NCI-H1694 treated with DMSO at 0.1 percent for 48 hours (cell line): ENCODE measurements at places on chromosomes 6 and 20.

DNA sequence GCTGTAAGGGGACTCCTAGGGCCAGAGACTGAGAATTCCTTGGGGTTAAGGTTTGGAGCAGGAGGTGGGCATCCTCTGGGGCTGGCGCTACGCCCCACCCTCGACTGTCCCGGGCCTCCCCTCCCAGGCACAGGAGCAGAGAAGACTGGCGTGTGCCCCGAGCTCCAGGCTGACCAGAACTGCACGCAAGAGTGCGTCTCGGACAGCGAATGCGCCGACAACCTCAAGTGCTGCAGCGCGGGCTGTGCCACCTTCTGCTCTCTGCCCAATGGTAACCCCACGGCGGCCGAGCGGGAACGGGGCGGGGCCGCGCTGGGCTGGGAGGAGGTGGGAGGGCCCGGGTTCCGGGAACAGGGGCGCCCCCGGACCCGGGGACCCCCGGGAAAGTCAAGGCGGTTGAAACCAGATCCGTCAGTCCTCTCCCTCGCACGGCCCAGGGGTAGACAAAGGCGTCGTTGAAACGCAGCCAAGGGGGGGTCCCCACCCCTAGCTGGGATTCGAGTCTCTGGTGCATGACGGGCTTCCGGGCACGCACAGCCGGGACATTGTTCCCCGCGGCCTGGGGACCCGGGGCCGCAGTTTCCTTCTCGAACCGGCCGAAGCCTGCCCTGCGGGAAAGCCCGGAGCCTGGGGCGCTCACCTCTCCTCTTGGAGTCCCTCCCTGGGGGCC is 844 bp downstream of the WFDC2 start:
- DNase-seq, result no peak

DNA sequence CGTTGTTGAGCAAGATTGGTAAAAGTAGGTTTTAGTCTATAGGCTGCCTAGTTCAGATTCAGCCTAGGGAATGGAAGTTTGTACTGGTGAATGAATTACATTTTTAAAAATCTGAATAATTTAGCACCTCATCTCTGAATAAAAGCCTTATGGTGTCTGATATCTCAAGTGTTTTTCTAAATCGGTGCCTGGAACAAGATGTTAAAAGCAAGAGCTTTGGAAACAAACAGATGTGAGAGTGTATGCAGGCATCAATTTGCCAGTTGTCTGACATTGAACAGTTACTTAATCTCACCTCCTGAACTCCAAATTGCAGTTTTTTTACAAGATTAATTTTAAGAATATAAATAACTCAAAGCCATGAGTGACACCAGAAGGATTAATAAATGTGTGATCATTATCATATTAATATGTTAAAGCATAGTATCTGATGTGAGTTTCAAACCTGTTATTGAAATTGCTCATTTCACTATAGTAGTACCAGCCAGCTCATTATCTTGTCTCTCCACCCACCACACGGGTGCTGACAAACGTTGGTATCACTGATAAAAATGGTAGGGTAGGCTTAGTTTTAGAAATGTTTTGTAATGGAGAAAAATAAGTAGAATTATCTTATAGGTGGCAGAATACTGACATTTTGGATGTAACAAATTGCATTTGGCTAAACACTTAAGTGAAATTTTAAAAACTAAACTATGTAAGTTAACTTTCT is 157.3 kb downstream of the FAM83B start:
- no peak for DNase-seq

GRCh38 chr6:2042956-2043648 is 202.3 kb downstream of the GMDS start:
- DNase-seq, result no peak

GRCh38 chr6:70599187-70599586 is 32.5 kb downstream of the SDHAF4 start:
- DNase-seq, result no peak

GRCh38 chr6:3546121-3546520 is 89.3 kb upstream of the SLC22A23 start:
- no peak for DNase-seq

- no peak for DNase-seq
These were observed 6.8 kb downstream of the TCF21 start for GRCh38 chr6:133895573-133896343.

GRCh38 chr6:42993445-42993844 is 9.1 kb downstream of the PPP2R5D start:
- DNase-seq, result no peak

- no peak for DNase-seq
These were observed 50.7 kb upstream of the SIRPA start for GRCh38 chr20:1844325-1845162.

- DNase-seq, result no peak
These were observed 7.4 kb downstream of the TINAG start for GRCh38 chr6:54315656-54316055.

GRCh38 chr6:167210375-167211294 is 52.9 kb upstream of the GPR31 start:
- no peak for DNase-seq

DNA sequence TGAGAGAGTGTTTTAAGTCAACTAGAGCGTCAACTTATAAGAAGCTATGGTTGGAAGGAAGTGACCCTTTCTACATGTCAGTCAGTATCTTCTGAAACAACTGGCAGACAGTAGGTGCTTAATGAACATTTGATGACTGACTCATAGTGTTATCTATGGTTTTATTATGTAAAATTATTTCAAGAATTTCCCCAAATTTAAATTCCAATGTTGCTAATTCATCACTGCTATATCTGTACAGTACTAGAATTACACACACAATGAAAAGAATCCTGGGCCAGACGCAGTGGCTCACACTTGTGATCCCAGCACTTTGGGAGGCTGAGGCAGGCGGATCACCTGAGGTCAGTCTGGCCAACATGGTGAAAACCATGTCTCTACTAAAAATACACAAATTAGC is 721.4 kb upstream of the FLRT3 start:
- no peak for DNase-seq

- no peak for DNase-seq
These were observed 211.8 kb downstream of the PLCB4 start for GRCh38 chr20:9280666-9281065.

DNA sequence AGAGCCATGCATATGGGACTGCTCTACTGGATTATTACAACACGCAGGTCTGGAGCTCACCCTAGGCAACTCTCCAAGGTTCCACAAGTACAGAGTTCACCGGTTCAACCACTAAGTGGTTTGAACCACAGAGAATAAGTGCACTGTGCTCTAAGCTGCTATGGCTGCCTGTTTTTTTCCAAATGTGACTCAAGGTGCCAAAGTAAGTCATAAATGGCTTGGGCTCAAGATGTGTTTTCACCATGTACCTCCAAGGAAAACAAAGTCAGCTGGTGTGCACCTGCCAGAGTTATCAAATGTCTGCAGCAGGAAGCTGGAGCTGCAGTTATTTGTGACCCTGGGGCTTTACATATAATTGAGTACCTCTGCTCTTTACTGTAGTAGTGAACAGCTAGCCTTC is 76.7 kb downstream of the PREP start:
- DNase-seq, result no peak

GRCh38 chr20:51272401-51272800 is 249.5 kb upstream of the KCNG1 start:
- peak; percentile 23 for DNase-seq

DNA sequence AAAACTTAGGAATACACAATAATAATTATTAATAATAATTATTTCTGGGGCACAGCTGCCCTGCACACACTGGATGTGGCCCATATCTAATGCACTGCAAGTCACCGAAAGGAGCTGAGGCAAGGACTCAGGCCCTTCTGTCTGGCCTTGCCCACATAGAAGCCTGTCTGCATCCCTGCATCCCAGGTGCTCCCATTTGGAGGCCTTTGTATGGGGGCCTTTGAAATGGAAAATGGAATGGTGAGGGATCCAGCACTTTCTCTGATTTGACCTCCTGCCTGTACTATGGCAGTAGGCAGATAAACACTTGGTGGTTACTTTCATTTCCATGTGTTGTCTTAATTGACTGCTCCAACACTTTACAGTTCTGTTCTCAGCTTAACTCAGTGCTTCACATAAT is 75.7 kb upstream of the PTCHD4 start:
- DNase-seq, result no peak

DNA sequence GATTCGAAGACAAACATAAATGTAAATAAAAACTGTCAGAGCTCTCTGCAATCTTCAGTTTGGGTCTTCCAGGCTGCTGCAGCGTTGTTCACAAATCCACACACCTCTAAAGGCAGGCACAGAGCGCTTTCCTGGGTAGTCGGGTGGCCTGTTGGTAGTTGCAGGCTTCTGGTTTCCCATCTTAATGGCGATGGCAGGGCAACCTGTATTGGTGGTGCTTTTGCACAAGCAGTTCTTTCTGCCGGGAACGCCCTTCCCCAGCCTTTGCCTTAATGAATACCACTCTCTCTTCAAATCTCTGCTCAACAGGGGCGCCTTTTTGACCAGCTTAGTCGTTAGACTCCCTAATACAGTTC is 723 bp upstream of the IFT52 start:
- peak; percentile 12 for DNase-seq

- DNase-seq, result no peak
These were observed 1.7 kb downstream of the POPDC3 start for GRCh38 chr6:105178110-105178509.

DNA sequence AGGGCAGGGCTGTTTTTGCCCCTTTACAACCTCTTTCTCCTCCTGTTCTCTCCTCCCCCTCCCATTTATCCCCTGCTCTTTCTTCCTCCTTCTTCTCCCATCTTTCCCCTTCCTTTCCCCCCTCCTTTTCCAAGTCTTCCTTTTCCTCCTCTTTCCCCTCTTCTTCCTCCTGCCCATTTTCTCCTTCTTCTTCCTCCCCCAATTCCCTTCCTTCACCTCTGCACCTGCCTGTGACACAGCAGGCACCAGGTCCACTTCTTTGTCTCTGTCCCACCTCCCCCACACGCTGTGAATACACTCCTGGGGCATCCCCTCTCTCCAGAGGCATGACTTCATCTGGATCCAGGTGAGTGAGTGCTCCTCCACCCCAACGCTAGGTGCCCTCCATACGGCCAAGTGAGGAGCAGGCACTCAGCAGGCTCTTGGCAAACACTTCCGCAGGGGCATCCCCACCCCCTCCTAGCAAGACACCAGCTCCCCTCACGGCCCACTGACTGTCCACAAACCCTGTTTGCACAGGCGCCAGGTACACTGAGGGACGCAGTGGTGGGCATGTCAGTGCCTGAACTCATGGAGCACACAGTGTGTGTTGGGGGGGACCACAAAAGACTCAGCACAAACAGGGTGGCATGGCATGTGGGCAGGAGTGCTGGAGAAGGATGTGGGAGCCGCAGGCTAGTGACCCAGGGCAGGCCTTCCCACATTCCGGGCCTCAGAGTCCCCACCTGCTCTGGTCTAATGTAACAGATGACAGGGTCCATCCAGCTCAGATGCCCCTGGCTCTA is 10.7 kb upstream of the TLDC2 start:
- DNase-seq, result no peak

DNA sequence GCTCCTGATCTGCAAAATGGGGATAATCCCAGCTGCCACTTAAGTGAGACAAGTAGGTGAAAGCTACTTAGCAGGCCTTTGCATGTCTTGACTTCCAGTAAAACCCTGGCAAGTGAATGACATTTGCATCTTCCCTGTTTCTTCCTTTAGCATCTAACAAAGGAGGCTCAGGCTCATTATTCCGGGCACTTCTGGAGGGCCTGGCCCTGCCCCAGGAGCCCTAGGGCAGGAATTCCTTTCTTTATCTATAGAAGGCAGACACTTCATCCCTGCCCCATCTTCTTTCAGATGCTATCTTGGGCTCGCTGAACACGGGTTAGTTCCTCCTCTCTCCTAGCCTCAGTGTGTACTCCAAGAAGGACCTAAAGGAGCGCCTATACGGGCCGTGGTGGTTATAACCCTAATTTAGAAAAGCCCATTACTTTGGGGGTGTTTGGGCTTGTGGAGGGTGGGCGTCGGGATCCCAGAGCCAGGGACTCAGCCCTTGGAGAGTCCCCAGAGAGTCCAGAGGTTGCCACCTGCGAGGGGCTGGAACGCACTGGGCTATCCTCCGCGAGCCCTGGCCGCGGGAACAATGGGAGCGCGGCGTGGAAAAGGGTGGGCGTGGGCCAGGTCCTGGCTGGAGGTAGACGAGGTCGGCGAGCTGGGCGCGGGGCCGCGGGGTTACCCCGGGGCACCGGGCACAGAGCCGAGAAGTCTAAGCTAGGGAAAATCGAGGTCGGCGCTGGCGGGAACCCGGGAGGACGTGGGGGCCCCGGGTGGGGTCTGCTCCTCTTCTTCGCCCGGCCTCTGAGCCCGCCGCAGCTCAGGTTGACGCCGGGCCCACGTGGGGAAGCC is 62.8 kb upstream of the EPB41L1 start:
- DNase-seq, result no peak

GRCh38 chr6:36104836-36105235 is 25.5 kb upstream of the MAPK13 start:
- DNase-seq, result peak; percentile 88

GRCh38 chr6:80792151-80792550 is 685.7 kb downstream of the BCKDHB start:
- DNase-seq, result no peak

DNA sequence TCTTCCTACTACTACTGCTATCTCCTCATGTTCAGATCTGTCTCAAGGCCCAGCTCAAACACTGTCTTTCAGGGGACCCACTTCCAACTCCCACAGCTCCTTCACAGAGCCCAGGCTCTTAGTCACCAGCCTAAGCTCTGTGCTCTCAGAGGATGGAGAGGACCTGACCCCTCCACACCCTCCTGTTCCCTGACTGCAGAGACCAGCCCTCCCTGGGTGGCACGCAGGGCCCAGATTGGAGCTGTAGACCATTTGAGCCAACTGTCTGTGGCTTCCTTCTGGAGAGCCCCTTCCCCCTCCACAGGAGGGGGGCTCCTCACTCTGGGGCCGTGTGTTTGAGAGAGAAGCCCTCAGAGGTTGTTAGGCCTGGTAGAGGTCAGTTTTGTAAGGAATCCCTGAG is 9.8 kb downstream of the SNPH start:
- DNase-seq, result no peak

GRCh38 chr6:169529931-169530751 is 171.7 kb downstream of the WDR27 start:
- DNase-seq, result no peak

DNA sequence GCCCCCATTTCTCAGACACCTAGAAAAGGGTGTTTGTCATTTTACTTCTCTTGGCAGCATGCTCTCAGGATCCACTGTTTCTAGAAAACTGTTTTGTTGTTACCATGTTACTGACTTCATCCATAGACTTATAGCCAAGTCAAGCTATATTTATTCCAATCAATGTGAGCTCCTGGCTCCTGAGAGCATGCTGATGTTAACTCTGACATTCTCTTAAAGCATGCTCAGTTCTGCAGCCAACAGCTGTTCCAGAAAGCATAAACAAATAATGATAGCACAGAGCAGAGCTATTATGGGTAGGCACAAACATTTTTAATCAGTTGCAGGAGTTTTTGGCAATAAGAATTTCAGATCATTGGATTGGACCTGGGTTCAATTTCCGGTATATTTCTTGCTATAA is 92.4 kb upstream of the CEP85L start:
- DNase-seq, result peak; percentile 49

DNA sequence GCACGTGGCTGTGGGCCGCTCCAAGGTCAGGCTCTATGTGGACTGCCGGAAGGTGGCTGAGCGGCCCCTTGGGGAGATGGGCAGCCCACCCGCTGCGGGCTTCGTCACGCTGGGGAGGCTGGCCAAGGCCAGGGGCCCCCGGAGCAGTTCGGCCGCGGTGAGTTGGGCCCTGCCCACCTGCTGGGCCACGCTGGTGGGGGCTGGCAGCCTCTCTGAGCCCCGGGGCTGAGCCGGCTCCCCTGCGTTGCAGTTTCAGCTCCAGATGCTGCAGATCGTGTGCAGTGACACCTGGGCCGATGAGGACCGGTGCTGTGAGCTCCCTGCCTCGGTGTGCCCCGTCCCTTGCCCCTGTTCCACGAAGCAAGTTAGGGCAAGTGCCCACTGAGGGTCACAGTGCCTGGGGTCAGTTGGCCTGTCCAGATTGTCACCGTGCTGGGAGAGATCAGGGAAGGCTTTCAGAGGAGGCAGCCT is 27.1 kb downstream of the COL20A1 start:
- no peak for DNase-seq
